ENCODE measurements at places on chromosomes 11 and 22.

DNA sequence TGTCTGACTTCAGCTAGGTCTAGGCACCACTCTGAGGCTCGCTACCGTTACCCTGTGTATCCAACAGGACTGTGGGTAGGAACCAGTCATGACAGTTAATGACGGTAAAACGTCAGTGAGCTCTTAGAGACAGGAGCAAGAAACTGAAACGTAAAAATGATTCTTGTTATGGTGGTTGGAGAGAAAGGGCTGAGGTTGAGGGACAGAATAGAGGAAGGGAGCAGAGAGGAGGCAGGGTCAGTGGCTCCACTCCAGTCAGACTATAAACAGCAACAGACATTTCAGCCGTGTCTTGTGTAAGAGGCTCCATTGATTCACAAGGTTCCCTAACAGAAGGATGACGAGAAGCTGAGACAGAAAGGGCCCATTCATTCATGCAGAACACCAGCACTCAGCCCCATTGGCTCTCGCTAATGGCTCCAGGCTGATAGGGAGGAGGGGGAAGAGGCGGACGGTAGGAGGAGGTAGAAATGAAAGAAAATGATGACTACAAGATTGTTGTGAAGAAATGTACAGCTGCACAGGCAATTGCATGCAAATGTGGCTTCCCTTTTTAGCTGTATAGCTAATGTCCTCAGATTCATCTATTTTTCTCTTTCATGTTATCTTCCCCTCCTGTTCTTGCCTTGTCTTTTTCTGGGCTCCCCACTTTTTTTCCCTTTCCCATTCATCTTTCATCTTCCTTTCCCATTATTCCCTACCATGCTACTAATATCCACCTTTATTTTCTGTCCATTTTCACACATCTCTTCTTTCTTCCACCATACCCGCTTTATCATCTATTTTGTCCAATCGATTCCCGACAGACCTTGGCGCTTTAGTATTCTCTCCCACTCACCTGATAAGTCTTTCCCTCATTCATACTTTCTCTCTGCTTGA, 34.3 kb downstream of the ETS1 start:
- DNase-seq: peak; percentile 66

- DNase-seq: peak; percentile 15
These were observed 25.8 kb downstream of the TNRC6B start for GRCh38 chr22:40203572-40203971.

GRCh38 chr22:24367841-24368240, 59.6 kb upstream of the ADORA2A start:
- DNase-seq: peak; percentile 30

- DNase-seq: no peak
These were observed 15.2 kb downstream of the MIF start for GRCh38 chr22:23909296-23909898.

- peak; percentile 64 for DNase-seq
These were observed 710.6 kb upstream of the CCDC179 start for GRCh38 chr11:23570828-23571227.

- DNase-seq: peak; percentile 37
These were observed 604.0 kb upstream of the ANO3 start for GRCh38 chr11:25727944-25728343.

DNA sequence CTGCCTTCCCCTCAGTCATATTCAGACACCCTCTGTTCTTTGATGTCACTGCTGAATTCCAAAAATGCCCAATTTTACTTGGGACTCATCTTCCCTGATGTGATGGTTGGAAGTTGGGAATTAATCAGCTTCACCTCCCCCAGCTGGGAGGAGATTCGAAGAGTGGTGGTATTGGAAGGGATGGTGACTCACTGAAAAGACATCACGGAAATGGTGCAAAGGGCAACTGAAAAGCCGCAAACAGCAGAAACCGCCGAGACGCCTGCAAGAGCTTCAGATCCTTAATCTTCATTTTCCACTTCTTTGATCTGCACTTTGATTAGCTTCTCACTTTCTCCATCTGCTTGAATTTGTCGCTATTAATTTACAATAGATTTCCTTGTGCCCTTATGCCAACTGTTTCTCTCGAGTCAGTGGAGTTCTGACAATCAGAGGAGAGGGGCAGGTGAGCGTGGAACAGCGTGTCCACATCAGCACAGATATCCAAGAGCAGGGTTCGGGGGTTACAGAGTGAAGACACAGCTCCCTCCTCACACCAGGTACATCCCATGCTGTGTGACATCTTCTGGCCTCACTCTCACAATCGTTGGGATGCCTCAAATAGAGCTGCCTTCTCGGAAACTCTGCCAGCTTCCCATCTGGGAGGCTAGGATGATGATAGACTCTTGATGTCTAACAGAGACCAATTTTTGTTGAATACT, 325.4 kb downstream of the BRD1 start:
- no peak for DNase-seq

GRCh38 chr11:76369406-76369805, 11.5 kb downstream of the THAP12 start:
- no peak for DNase-seq

GRCh38 chr11:69635195-69635594, 5.8 kb upstream of the CCND1 start:
- DNase-seq: no peak

GRCh38 chr11:59559886-59560285, 48.5 kb downstream of the OR4D9 start:
- DNase-seq: no peak

DNA sequence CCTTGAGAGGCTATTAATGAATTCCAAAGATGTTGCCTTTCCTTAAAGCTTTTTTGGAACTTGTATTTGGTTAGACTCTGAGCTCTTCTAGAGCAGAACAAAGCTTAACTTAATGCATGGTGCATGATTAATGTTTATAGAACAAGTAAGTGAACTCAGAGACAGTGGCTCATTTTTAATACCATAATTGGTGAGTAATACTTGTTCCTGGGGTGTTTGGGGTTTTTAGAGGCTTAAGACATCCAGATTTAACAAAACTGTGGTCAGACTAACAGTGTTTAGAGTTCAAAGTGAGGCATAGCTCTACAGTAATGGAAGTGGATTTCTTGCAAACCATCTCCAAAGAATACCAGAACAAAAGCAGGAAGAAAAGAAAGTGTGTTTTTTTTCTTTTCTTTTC, 73.7 kb upstream of the CTSC start:
- DNase-seq: peak; percentile 96

DNA sequence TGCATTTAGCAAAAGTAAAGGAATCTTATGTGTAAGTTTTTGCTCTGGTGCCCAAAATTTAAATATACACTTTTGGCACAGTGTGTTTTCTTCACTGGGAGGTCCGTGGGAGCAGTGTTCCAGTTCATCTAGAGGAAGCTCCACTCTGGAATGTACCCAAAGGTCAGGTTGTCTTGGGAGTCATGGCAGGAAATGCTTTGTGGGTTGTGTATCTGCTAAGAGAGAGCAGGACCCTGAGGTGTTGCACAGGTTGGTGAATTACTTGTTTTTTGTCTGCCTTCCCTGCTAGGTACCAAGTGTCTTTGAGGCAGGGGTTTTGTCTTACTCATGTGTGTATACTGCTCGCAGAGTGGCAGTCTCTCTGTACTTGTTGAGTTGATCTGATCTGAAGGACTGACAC, 37.3 kb downstream of the DIXDC1 start:
- DNase-seq: no peak

DNA sequence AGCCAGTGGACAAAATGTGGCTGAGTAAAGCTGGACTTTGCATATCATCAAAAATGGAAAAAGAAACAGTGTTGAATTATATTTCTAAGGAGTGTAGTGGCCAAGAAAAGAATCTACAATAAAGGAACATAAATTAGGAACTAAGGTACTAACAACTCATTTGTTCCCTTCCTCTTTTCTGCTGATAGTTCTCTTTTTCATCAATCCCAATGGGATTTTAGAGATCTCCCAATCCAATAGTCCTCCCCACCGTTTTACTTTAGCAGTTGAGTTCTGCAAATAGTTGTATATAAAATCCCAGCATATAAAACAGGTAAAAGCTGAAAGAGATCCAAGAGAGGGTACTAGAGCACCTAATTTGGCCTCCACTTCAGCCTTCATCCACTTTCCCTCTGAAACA, 2.0 kb downstream of the PRCP start:
- DNase-seq: no peak

Measured in HCEC 1CT (cell line).